ENCODE measurements at places on chromosomes 1 and 21.

GRCh38 chr1:36513676-36514473 lies 31.2 kb upstream of the CSF3R start:
- DNase-seq: no peak

DNA sequence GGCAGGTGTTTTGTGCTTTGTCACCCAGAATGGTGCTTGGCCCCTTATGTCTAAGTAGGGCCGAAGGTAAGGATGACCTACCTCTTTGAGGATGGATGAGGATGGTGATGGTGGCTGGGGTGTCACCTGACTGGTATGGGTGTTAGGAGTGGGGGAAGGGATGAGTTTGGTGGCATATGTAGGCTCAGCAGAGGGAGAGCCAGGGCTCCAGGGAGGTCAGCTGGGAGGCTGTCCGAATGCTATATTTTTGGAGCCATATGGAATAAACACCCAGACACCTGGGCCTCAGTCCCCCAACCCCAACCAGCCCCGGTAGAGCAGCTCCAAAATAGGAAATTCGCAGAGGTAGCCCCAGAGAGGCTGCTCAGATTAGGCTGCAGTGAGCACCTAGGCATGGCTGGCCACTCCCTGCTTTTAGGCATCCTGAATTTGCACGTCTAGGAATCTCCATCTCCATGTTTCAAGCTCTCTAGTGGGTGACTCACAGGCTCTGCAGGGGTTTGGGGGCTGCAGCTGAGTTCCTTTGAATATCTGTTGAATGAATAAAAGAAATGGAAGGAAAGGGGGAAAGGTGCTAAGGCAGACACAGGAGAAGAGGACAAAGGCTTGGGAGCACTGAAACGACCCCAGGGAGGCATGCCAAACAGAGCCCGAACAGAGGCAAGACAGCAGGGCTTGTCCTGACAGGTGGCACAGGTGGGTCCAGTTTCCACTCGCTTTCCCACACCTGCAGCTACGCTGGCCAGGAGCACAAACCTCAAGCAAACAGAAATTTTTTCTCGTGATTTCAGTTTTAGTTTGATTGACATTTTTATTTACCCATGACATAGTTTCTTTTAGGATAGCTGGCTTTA lies 135.3 kb upstream of the EDN2 start:
- no peak for DNase-seq

GRCh38 chr1:228753287-228753686 lies 18.0 kb downstream of the RHOU start:
- no peak for DNase-seq

DNA sequence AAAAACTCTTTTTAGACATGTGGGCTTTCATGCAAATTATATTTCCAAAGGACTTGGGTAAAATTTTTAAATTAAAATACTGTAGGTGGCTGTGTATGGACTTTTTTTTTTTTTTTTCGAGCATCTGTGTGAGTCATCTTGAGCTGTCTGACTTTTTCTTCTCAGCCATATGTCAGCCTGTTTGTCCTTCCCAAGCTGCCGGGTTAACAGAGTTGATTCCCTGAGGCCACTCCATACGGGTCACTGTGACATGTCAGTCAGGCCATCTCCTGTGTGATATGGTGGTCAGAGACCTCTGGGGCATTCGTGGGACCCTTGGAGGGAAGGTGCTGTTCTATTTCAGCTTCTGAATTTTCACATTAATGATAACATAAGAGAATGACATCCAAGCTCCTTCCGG lies 148.3 kb downstream of the KCNJ6 start:
- no peak for DNase-seq

DNA sequence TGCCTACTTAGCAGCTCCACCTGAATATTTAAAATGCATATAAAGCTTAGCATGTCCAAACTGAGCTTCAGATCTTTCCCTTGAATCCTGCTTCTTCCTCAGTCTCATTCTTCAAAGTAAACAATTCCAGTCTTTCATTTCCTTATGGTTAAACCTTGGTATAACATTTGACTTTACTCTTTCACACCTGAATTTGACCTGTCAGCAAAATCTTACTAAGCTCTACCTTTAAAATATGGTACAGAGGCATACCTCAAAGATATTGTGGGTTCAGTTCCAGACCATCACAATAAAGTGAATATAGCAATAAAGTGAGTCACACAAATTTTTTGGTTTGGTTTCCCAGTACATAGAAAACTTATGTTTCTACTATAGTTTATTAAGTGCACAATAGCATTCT lies 42.5 kb upstream of the RNF11 start:
- no peak for DNase-seq
